ENCODE measurements at places on chromosomes 13 and 19. TPM values are rescaled to one million over a fixed set of nuclear protein-coding genes. Genes with fewer than 3 reads are reported as not detected.

The SHISA7 gene
- not detected for total RNA-seq

DNA sequence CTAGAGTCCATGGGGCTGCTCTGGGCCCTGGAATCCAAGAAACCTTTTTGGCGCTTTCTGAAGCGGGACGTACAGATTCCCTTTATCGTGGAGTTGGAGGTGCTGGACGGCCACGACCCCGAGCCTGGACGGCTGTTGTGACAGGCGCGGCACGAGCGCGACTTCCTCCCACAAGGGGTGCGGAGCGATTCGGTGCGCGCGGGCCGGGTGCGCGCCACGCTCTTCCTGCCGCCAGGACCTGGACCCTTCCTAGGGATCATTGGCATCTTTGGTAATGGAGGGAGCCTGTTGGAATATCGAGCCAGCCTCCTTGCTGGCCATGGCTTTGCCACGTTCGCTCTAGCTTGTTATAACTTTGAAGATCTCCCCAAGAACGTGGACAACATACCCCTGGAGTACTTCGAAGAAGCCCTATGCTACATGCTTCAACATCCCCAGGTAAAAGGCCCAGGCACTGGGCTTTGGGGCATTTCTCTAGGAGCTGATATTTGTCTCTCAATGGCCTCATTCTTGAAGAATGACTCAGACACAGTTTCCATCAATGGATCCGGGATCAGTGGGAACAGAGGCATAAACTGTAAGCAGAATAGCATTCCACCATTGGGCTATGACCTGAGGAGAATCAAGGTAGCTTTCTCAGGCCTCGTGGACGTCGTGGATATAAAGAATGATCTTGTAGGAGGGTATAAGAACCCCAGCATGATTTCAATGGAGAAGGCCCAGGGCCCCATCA lies 3.5 kb upstream of the ZFP82 start:
- DNase-seq = no peak

GRCh38 chr19:45138303-45138751 lies 22.5 kb downstream of the NKPD1 start:
- DNase-seq = no peak

GRCh38 chr13:34216256-34216655 lies 398.3 kb downstream of the RFC3 start:
- no peak for DNase-seq

- no peak for DNase-seq
Observed at GRCh38 chr13:106497079-106497478, 38.4 kb downstream of the EFNB2 start.

The SHANK1 gene
- total RNA-seq = 0.25 TPM

- DNase-seq = no peak
Observed at GRCh38 chr13:60230593-60230992, 66.9 kb upstream of the DIAPH3 start.

GRCh38 chr19:46925548-46925950 lies 64.8 kb downstream of the ARHGAP35 start:
- DNase-seq = no peak

- no peak for DNase-seq
Observed at GRCh38 chr13:114303700-114304327, 10.5 kb upstream of the CHAMP1 start.

DNA sequence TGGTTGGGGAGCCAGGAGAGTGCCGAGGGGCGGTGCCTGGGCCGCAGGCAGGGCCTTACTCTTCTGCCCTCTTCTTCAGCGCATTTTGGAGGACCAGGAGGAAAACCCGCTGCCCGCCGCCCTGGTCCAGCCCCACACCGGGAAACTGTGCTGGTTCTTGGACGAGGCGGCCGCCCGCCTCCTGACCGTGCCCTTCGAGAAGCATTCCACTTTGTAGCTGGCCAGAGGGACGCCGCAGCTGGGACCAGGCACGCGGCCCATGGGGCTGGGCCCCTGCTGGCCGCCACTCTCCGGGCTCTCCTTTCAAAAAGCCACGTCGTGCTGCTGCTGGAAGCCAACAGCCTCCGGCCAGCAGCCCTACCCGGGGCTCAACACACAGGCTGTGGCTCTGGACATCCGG lies 9.4 kb downstream of the PGLS start:
- no peak for DNase-seq

The COLGALT1 gene
- total RNA-seq = 31.2 TPM

DNA sequence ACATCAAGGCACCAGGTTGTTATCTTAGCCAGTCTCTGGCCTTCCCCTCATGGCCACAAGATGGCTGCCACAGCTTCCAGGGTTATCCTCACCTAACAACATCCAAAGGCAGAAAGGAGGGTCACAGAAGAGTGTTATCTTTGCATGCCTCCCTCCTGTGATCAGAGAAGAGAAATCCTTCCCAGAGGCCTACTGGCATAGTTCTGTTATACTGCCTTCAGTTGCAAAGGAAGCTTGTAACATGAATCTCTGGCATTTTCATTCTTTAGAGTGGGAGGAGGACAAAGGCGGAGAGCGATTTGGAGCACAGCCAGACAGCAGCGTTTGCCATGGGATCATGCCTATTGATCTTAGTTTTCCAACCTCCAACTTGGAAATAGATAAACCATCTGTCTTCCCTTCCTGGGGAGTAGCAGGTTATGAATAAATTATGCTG lies 135.7 kb downstream of the DNAJC15 start:
- no peak for DNase-seq

GRCh38 chr19:16118489-16119033 lies 6.9 kb downstream of the RAB8A start:
- DNase-seq = no peak

DNA sequence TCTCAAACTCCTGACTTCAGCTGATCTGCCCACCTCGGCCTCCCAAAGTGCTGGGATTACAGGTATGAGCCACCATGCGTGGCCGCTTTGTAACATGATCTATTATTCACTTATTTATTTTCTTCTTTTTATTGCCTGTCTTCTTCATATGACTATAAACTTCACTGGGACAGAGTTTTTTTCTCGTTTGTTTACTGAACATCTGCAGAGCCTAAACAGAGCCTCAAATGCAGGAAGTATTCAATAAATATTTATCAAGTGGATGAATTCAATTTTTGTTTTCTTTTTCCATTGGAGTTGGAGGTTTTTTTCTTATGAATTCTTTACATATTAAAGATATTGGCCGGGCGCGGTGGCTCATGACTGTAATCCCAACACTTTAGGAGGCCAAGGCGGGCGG lies 54.7 kb downstream of the SKA3 start:
- no peak for DNase-seq

DNA sequence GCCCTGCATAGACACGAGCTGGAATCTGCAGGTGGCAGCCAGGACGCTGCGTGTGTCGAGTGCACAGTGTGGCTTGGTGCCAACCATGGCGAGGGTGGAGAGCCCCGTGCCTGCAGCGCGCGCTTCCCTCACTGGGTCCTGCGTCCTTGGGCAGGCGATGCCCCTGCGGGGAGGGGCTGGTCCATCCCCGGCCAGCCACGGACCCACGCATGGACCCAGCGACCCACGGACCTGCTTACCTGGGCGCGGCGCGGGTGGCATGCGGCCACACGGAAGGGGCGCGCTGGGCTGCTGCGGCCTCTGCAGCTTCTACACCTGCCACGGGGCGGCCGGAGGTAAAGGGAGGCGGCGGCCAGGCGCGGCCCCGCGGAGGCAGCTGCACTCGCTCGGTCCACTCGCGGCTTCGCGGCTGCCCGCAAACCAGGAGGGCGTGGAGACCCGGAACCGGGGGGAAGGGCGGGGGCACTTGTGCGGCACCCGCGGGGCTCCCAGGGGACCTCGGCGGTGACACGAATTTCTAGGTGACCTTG lies 569 bp upstream of the MCF2L start:
- DNase-seq = peak; percentile 55

The GPC6 gene
- 1.8 TPM for total RNA-seq

DNA sequence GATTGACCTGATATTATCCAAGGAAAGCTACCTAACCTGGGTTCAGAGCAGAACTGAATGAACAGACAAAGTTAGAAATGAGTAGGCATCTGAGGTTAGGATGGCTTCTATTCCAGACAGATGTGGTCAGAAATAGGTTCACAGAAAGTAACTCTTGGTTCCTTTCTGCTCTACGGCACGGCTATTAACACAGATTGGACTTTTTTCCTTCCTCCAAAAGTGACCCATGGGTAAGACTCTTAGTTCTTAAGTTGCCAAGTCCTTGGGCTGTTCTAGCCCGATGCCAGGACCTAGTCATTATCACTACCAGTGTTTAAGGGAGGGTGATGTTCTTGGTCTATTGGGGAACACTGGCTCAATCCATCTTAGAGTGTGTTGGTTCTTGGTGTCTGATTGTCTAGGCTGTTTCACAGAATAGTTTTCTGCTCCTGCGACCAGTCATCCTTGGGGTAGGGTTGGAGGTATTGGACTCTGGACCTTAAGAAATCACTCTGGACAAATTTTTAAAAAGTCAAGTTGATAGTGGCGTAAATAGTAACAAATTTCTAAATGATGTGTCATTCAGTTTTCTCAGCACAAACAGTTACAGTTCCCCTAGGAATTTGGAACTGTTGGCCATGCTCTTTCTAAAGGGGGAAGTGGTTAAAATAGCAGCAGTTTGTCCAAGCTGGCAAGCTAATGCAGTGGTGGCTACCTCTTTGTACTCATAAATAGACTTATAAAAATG lies 60.1 kb upstream of the MYCBP2 start:
- no peak for DNase-seq

The RABAC1 gene
- 56.7 TPM for total RNA-seq

GRCh38 chr19:48461651-48461981 lies 6.2 kb downstream of the KCNJ14 start:
- DNase-seq = no peak

DNA sequence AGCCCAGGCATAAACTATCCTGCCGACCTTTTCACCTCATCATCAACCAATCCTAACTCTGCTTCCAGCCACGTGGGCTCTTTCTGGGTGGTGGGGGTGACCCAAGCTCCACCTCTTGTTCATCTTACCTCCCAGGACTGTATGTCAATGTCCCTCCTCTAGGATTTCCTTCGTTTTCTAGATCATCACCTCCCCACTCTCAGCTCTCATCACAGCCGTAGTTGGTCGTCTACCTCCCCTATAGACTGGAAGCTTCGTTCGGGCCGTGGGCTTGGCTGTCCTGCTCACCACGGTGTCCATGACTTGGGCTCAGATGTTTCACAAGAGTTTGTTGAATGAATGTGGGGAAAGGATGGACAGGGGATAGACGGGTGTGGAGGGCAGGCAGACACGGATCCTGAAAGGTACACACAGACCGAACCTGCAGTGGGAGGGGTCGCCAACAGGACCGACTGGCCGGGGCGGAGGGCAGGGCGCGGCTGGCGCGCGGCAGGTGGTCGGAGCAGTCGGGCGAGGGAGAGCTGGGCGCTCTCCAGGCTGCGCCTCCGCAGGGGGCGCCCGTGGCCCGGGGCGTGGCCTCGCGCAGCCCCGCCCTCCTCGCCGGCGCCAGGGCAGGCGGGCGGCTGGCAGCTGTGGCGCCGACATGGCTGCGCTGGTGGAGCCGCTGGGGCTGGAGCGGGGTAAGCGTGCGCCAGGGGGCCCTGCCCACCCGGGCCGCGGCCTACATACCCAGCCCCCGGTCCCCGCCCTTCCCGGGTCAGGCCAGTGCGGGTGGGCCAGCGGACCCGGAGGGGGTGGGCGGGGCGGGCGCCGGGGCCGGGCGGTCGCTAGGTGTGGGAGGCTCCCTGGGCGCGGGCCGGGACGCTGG lies at the start of gene LIN7B:
TSS of gene LIN7B (plus strand) at position 609 of the 868 bp plus-strand sequence. CDS start at position 644, 35 bp downstream.
- peak; percentile 71 for DNase-seq

The PDE4C gene
- 2.4 TPM for total RNA-seq

The FUT1 gene
- 1.8 TPM for total RNA-seq

The HSD17B14 gene
- 1.8 TPM for total RNA-seq

The IGFL2 gene
- not detected for total RNA-seq

The ZNF274 gene
- 19.3 TPM for total RNA-seq

The CCDC70 gene
- total RNA-seq = not detected

DNA sequence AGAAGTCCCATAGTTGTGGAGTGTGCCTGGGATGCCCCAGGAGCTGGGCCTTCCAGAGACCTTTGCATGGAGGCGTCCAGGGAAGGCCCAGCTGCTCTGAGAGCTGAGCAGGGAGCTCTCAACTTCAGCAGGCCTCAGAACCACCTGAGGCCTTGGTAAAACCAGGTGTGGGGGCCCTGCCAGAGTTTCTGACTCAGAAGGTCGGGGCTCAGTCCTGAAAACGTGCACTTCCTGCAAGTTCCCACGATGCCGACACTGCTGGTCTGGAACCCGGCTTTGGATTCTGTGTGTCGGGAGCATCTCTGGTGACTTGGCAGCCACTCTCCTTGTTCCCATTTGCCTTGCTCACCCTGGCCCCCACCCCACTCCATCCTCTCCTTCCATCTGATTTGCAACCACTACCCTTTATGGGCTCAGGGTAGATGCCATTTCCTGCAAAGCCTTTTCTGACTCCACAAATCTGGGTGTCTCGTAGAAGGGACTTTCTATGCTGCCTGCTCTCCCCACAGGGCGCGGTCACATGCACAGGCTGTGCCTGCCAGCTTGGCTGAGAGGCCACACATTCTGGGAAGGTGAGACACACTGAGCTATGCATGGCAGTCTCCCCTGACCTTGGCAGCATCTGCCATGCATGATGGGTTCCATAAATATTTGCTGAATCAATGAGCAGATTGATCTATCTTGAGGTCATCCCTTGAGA lies 244.7 kb downstream of the COL4A1 start:
- DNase-seq = peak; percentile 52

DNA sequence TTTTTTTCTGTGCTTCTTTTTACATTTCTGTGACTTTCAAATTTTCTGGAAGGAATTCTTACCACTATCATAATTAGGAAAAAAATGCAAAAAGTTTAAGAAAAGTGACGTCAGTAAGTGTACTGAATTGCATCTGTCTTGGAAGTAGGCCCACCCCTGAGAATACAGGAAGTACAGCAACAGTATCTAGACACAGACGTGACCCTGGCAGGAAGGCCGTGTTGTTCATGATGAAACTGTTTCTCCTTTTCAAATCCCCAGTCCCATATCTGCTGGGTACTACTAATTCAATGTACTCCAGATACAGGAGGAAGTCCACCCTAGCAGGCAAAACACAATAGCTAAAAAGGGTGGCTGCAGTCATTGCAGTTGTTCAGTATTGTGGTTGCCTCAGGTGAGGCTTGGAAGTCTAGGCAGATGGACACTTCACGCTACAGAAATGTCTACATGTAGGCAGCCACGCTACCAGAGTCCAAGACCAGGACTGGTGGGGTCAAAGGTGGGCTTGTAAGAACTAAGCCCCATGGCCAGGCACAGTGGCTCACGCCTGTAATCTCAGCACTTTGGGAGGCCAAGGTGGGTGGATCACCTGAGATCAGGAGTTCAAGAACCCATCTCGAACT lies 49.6 kb upstream of the MED4 start:
- no peak for DNase-seq

The C19orf67 gene
- not detected for total RNA-seq

The ZBTB32 gene
- not detected for total RNA-seq

The PTH2 gene
- not detected for total RNA-seq
